ENCODE measurements at places on chromosomes 12 and 14. TPM values are rescaled to one million over a fixed set of nuclear protein-coding genes. Genes with fewer than 3 reads are reported as not detected.

GRCh38 chr14:81400202-81400678, at the start of gene STON2:
STON2 (minus strand) TSS chr14:81400324; CDS start chr14:81398382, 1,942 bp downstream.
- DNase-seq = peak; percentile 34

DNA sequence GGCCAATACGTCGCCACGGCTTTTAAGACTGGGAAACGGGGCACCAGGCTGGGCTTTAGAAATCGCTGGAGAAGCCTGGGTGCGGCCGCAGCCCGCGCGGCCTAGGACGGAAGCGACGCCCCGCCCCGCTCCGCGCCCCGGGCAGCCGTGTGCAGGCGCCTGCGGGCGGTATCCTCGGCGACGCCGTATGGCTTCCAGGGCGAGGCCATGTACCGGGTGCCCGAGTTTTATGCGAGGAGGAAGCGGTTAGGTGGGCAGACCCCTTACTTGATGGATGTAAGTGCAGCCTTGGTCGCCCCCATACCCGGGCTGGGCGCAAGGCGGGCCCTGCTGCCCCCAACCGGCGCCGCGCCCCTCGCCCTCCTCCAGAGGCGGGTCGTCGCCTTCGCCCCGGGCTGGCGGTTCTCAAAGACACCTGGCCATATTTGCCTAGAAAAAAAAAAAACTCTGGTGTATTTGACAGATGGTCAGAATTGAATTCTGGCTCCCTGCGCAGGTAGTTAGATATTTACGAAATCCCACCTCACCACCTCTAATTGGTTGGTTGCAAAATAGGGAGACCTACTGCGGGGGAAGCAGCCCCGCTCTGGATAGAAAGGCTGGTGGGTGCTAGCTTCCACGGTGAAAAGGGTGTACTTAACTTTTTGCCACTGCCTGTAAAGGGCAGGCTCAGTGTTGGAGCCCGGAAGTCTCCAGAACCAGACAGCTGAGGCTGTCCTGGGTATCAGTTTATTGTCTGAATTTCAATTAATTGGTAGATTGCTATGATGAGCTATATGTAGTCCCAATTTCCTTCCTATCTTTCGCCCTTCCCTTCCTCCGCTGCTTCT, at the start of gene PPP1R36:
PPP1R36 (plus strand) TSS at position 171 of the 830 bp plus-strand sequence; CDS start at position 208, 37 bp downstream.
- DNase-seq = no peak

DNA sequence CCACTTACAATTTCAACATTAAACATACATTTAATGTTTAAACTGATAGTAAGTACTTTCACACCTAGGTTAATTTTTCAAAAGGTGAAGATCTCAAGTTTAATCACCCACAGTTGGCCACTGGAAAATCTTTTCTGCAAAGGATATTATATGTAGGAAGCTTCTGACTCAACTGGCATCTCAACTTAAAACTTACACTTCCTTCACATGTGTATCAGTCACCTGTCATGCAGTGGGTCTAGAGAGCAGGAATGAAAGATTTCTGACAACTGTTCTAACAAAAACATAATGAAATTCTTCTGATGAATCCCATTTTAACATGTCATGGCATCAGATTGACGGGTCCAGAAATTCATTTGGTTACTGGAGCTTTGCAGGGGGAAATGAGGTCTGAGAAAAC, 192.8 kb downstream of the KLHL28 start:
- no peak for DNase-seq

DNA sequence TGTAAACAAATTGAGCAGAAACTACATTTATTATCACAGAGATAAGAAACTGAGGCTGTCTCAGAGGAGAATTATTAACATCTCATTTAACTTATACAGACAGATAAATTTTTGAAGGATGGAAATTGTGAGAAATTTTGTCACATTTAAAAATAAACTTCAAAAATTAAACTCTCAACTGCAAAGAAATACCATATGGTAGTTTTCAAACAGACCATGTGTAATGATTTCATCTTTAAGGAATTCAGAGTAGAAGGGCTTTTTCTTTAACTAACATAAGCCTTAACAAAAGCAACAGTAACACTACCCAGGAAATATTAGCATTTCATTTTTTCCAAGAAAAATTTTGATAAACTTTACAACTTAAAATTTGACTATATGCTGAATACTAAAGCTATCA, 26.6 kb downstream of the NUP37 start:
- DNase-seq = peak; percentile 26

DNA sequence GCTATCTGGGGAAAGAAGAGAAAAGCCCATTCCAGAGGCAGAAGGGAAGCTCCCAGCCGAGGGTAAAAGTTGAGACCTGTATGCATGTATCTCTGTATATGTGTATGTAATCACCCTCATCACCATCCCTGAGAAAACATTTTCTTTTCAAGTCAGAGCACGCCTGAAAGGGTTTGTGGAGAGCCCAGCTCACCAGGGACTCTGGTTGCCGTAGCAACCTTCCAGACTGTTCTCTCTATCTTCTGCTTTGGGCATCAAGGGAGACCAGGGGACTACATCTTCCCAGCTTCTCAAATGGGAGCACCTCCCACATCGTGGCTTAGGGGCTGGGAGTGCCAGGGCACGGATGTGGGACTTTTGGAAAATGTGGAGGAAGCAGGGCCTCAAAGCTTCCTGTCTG, 93.5 kb downstream of the GALNT8 start:
- no peak for DNase-seq

- DNase-seq = no peak
Measured at GRCh38 chr14:87468531-87468930, 524.5 kb downstream of the GALC start.

DNA sequence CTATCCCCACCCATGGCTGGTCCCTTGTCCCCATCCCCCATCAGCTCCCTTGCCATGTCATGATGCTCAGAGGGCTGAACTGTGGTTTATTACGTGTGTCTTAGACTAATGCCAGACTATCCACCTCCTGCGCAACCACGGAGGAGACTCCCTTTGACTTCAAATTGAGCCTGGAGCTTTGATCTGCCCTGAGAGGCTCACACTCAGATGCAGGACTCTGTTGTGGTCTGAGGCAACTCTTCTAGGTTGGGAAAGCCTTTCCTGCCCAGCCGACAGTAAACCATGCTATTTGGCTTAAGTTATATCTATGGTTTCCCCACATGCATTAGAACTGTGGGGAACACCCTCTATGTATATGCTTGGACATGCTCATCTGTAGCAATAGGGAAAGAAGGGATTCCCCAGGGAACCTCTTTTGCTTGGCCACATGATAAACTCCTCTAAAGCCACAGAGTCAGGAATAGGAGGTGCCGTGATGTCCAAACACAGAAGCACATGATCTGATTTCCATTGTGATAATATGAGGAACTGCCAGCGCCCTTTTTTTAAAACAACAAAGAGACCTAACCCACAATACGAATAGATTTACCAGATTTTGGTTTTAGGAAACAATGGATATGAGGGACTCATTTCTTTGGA, 11.1 kb upstream of the LGALS3 start:
- no peak for DNase-seq

FRMD6 gene
- total RNA-seq = 109 TPM

ACOT6 gene
- not detected for total RNA-seq

SDSL gene
- 2.6 TPM for total RNA-seq

C12orf54 gene
- not detected for total RNA-seq

CFAP54 gene
- total RNA-seq = 1.8 TPM

All from skin of body (tissue), 3 donors.